Hypothalamus (tissue), 51 donors: ENCODE measurements at places on chromosomes 2 and 18.

GRCh38 chr2:174609261-174609660 lies 11.7 kb upstream of the WIPF1 start:
- DNase-seq = no peak

DNA sequence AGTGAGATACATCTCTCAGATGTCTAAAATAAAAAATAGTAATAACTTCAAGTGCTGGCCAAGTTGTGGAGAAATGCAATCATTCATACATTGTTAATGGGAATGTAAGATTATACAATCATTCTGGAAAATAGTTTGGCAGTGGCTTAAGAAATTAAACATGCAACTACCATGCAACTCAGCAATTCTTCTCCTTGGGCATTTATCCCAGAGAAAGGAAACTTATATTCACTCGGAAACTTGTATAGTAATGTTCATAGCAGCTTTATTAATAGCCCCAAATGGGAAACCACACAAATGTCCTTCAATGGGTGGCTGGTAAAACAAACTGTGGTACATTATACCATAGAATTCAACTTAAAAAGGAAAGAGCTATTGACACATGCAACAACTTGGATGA lies 274.0 kb upstream of the SPRED2 start:
- DNase-seq = no peak

GRCh38 chr18:24631243-24632025 lies 171.0 kb downstream of the HRH4 start:
- DNase-seq = no peak

DNA sequence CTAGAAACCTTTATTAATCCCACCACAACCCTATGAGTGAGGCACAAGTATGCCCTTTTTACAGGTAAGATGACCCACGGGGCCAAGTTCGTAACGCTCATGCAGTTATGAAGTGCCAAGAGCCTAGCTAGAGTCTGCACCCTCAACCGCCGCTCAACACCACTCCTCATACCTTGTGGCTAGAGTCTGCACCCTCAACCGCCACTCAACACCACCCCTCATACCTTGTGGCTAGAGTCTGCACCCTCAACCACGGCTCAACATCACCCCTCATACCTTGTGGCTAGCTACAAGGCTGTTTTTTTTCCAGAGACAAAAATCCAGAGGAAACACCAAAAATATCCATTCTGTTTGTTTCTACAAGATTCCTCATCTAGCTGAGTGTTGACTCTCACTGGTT lies 4.6 kb downstream of the TXNL4A start:
- DNase-seq = no peak

DNA sequence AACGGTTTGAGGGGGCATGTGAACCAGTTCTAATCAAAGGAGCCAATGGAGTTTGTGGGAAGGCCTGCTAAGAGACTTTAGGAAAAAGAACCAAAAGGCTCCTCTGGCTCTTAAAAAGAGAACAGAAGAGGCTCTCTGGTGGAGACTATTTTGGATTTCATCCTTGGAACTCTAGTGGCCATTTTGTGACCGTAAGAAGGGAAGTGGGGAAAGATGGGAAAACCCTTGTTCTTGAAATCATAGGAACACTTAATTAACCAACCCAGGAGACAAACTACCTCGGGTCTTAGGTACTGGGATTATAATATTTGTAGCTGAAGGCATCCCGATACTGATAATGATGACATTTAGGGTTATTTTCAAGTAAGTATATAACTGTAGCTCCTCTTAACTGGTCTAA lies 125.3 kb upstream of the SP3 start:
- DNase-seq = no peak

DNA sequence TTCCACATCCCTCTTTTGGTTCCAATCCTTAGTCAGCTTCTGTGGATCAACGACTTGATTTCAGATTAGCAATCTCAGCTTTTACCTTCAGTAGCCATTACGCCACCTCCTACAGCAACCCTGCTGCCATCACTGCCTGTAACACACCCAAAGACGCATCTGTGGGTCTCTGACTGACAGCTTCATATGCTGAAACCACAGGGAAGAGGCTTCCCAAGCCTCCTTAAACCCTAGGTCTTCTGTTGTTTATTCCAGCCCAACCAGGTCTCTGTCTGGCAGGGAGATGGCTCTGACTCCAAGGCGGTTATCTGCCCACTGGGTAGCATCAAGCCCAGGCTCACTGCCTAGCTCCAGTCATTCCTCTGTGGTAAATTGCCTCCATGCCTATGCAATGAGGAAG lies 28.6 kb upstream of the TRIB2 start:
- DNase-seq = no peak

GRCh38 chr2:64757126-64757525 lies 103.4 kb upstream of the SERTAD2 start:
- no peak for DNase-seq

- no peak for DNase-seq
These were observed 195.9 kb downstream of the RTP5 start for GRCh38 chr2:242065426-242065825.

DNA sequence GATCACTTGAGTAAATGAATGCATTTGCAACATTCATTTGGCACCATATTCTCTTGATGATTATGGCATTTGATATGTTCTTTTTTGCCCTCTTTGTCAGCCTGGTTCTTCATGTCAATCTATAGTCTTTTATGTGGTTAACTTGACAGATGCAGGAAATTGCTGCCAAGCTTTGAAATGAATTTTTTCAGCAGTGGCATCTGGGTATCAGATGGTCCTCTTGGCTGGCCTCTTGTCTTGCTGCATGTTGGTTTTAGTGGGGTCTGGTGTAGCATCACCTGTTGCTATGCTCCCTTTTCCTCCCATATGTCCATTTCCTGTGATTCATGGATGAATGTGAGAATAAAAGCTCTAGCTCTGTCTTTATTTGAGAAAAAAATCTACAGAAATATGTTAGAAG lies 119.9 kb downstream of the DPP4 start:
- DNase-seq = no peak

DNA sequence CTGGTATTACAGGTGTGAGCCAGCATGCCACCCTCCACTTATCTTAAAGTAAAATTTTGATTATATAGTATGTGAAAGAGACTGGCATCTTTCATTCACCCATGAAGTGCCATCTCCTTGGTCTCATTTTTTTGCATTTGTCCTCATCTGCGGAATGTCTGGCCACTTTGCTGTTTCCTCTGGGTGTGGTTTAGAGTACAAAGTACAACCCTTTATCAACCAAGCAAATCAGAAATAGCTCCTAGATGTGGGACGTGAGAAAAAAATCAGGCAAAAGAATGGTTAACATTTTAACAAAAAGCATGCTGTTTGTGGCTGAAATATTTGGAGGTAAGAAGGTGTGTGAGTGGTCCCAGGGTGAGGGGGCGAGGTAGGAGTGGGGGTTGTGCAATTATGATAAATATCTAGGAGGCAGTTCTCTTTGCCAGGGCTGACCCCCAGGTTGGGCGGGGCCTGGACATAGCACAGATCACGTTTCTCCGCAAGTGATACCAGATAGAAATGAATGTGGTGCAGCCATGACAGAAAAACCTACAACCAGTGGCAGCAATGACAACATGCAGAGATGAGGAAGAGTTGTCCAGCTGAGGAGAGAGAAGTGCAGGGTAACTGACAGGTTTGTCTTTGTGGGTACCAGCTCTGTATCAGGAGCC lies 115.8 kb upstream of the SERTAD2 start:
- DNase-seq = no peak

DNA sequence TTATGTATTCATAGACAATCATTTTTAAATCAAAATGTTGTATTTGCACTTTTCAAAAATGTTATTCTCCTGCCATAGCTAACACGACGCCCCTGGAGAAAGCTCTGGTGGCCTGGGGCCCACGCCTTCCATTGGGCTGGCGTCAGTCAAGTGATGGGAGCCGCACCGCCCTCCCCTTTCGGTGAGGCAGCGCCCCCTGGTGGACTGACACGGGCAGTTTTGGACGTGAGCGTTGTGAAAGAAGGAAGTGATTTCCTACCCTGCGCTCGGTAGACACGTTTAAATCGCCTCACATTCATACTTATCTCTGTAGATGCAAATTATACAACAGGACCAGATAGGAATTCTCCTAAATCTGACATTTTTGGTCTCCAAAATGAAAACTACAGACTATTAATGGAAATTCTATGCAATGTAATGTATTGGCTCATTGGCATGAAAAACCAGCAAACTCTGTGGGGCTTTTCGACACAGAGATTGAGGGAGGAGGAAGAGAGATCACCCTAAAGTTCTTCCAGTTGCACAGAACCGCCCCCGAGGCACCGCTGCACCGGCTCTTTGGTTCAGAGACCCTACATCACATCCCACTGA lies 326.2 kb upstream of the SOX11 start:
- DNase-seq = peak; percentile 10

DNA sequence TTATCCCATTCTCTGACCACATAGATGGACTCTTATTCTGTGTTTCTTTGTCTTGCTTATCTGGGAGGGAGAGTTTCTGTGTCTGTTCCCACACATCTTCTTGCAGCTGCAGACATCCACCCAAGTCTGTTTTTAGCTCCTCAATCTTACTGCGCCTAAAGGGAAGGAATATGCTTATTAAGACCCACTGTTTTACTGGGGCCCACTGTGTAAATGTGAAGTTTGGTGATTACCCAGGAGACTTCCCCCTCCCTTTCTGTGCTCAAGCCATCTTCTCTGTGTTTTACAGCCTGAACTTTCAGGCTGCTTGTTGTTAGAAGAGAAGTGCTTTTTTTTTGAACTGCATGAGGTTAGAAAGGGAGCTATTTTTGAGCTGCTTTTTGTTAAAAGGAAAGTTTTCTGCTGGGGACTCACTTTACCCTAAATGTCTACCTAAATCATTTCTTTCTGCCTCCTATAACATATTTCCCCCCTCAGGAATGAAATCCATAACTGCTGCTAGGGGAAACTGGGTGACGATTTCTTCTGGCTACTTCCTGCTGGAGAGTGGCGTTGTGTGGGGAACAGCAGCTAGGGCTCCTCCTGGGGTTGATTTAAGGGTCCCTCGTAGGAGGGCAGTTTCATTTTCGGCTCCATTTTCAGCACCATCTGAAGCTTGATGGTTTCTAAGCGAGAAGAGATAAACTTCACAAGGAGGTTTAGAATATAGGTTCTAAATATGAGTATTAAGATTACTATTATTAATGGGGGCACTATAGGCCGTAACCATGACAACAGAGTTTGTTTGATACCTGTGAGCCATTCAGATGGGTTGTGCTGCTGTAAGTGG lies 39.5 kb upstream of the GMCL1 start:
- DNase-seq = no peak

DNA sequence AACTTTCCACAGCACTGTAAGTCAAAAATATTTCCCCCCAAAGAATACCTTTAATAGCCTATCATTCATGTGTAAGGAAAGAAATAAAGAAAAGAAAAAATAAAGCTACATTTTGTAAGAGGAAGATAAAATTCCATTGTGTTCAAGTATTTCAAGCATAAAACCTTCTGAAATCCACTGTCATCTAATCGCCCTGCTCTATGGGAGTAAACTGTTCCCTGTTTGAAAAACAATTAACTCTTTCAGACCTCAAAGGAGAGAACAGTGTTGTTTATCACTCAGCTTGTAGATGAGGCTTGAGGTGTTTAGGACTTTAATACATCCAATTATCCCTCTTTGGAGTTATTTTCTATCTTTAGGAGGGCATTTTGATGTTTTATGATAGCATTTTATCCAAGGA lies 112.2 kb upstream of the REG3G start:
- DNase-seq = no peak

GRCh38 chr2:211455216-211455841 lies 898.9 kb downstream of the CPS1 start:
- peak; percentile 3 for DNase-seq

DNA sequence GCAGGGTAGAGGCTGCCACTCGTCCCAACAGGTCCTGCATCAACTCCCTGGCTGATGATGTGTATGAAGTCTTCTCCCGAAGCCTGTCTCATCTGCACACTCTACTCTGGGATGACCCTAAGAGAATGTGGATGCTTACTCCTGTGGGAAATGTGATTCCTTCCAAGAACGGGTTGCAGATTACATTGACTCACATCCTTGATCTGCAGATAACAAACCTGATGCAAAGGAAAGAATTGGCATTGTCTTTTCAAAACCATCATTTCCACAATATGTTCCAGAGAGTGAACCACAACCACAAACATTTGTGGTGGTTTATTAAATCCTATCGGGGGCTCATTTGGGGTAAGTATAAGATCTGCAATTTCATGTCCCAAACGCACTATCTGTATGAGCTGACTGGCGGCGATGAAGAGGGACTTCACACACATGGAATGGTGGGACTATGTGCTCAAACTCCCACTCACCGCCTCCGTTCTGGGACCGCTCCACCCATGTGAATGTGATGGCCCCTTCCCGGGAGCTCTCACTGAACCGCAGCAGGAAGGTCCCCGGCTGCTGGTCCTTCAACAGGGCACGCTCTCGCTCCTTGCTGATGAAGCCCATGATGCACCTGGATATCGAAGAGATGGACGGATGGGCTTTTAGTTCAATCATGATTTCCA lies 35.5 kb downstream of the STAT1 start:
- DNase-seq = no peak

DNA sequence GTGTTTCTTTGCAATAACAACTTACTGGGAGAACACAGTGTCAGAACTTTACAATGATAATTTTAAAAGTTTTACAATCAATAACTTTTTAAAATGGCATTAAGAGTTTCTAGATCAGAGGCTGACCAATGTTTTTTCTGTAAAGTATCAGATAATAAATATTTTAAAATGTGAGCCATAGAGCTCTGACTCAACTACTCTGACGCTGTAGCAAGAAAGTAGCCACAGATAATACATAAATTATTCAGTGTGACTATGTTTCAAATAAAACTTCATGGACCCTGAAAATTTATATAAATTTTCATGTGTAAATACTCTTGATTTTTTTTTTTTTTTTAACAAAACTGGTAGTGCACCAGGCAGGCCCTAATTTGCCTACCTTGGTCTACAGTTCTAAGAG lies 77.4 kb downstream of the CUL3 start:
- DNase-seq = no peak

DNA sequence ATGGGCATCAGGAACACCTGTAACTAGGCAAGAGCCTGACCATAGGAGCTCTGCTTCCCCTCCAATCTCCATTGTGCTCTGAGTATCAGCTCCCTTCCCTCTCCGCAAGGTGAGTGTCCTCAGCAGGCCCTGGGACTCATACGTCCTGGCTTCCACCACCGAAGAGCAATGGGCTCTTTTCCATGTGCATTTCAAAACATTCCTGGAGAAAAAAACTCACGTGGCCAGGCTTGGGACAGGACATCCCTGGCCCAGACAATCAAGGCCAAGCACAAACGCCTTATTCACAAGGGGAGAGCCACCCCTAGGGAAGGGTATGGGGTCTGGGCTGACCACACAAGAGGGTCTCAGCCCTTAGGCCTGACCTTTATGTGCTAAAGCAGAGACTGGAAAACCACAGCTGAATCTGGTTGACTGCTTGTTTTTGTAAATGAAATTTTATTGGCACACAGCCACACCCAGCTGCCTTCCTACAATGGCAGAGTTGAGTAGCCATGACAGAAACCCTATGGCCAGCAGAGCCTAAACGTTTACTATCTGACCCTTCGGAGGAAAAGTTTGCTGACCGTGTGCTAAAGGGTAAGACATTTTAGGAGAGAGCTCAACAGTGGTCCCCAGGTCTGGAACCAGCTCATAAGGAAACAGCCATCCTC lies 175.7 kb upstream of the ARL4C start:
- no peak for DNase-seq

DNA sequence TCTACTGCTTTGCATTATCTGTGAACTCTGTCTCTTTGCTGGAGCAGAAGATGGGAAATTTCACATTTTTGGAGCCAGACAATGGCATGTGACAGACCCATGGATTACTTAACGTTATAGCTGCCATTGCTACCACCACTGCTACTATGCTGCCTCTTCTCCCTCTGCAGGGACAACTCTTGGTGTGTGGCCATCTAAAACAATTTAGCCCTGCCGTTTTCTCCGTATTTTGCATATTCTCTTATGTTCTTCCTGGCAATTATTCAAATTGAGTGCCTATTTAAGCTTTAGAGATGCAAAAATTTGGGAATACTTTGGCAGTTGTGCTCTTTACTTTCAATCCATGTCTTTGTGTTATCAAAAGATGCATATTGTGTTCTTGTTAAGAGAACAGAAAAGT lies 386.8 kb downstream of the XIRP2 start:
- no peak for DNase-seq
